ENCODE measurements at places on chromosomes 3 and 15.
A peak's percentile ranks its signal among the peaks of the same experiment; 100 is the strongest.

DNA sequence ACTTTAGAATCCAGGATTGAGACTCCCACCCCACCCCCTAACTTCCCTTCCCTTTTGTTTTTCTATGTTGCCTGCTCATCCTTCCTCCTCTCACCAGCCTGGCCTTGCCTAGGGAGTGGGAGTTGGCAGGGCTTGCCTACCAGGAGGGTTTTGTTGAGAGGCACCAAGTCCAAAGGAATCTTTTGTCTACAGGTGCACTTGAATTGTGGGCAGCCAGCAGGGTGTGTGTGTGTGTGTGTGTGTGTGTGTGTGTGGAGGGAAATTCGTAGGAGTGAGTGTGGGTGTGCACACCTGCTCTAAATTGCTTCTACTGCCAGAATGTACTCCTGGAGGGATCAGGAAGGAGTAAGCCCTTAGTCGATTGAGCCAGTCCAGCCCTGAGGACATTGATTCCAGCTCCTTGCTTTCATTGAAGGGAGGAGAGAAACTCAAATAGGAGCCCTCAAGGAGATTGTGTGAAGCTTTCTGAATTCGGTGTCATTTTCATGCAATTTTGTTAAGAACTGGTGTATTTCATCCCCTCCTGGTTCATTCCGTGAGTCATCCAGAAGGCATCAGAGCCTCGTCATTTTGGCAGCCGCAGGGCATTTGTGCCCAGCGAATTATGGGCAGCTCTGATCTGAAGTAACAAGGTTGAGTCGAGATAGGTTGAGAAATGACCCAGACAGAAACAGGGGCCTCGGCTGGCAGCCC, 112.1 kb downstream of the SLCO3A1 start:
- no peak for DNase-seq

- no peak for DNase-seq
Observed at GRCh38 chr3:63477494-63478129, 174.9 kb upstream of the SNTN start.

DNA sequence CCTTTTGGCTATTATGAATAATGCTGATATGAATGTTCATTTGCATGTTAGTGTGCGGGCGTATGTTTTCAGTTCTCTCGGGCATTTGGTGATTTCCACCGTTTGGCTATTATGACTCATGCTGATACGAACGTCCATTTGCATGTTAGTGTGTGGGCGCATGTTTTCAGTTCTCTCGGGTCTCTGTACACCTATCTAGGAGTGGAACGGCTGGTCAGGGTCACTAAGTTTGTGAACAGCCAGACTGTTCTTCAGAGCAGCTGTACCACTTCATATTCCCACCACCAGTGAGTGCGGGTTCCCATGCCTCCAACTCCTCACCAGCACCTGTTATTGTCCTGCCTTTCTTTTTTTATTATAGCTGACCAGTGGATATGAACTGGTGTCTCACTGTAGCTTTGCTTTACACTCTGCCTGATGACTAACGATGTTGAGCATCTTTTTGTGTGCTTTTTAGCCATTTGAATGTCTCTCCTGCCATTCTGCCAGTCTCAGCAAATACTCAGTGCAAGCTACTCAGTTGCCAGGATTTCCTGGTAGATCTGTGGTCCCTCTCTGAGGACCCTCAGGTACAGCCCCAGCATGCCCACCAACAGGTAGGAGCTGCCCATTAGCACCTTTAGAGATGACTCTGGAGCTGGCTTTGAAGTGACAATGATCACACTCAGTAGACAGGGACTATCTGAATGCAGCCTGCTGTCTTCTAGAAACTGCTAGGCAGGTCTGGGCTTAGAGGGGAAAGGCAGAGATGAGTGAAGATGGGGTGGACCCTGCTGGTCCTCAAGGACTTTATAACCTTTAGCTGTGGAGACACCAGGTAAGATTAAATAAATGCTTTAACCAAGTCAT, 141.1 kb downstream of the XXYLT1 start:
- peak; percentile 44 for DNase-seq

DNA sequence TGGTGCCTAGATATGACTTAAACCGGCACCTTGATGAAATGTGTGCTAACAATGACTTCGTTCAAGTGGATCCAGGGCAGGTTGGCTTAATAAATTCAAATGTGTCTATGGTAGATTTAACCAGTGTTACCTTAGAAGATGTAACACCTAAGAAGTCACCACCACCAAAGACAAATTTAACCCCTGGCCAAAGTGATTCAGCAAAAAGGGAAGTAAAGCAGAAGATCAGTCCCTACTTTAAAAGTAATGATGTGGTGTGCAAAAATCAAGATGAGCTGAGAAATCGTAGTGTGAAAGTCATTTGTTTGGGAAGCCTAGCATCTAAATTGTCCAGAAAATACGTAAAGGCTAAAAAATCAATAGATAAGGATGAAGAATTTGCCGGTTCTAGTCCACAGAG, 1.1 kb downstream of the FAN1 start:
- no peak for DNase-seq

DNA sequence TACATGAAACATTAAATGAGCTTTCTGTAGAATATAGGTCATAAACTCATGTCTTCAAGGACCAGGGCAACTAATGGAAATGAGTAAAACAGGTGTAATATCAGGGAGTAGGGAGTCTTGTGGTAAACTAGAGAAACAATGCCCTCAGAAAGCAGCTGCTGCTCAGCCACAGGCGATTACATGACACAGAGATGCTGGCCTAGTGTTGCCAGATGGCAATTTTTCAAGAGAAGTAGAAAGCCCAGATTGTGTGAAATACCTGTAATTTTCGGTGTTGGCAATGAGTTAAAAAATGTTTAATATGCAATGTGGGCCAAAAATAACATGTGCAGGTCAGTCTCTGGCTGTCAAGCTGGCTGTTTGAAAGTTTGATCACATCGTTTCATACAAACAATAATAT, 23.4 kb downstream of the NCEH1 start:
- no peak for DNase-seq

- no peak for DNase-seq
Observed at GRCh38 chr3:64220161-64220914, 4.9 kb downstream of the PRICKLE2 start.

- no peak for DNase-seq
Observed at GRCh38 chr3:131658115-131658514, 155.3 kb upstream of the MRPL3 start.

DNA sequence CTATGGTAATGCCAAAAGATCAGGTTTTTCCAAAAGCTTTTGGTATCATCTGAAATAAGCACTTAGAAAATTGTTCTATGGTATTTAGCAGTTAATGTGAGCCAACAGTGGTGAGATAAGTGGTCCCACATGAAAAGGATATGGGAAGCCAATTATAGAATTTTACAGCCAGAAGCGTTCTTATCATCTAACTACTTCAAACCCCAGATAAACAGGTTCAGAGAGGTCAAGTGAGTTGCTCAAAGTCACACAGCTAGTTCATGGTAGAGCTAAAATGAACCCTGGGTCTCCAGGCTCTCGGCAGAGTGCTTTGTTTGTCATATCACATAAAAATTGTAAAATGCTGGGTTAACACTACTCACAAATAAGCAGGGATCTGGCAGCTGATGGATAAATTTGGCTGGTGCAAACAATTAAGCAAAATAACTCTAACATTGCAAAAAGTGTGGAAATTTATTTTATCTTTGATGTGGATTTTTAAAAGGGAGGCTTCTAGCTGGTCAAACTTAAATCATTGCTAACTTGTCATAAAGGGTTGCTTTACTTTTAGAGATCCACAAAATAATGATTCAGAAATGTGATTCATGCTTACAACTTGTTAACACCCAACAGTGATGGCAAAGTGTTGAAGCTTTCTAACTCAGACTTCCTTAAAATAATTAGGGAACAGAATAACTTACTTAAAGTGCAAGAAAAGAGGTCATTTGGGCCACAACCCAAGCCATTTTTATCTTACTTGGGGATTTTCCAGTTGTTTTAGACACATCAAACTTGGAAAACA, 202.8 kb upstream of the TBC1D5 start:
- DNase-seq = no peak

GRCh38 chr15:50531766-50532165, 14.7 kb downstream of the USP50 start:
- no peak for DNase-seq

DNA sequence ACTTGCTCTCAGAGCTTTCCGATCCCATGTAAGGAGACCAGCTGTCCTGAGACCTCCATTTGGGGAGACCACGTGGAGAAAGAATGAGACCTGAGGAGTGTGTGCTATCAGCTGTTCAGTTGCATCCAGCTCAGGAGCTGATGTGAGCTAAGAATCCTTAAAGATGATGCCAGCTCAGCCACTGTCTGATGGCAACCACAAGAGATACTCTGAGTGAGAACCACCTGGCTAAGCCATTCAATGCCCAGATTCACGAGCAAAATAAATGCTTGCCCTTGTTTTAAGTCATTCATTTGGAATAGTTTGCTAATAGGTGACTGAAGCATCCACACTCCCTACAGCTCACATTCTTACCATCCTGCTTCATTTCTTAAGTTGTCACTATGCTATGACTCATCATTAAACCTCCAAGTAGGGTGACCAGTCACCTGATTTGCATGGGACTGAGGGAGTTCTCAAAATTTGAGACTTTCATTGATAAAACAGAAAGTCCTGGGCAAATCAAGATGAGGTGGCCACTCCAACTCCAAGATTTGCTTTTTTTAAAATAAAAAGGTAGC, 56.4 kb downstream of the SPTSSB start:
- DNase-seq = no peak

DNA sequence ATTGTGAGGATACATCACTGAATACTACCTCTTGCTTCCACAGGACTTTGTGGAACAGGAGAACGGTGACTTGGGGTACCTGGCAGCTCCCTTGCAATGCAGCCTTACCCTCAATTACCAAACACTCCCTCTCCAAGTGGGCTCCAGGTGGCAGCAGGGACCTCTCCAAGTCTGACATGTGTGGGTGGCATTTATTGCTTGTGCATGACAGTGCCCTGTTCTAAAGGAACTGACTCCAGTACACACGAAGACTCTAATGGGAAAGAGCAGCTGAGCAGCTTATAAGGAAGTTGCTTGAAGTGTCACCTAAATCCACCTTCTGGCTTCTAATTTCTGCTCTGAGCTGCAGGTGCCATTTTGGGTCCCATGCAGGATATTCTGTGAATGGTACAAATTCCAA, 174.1 kb upstream of the SLCO3A1 start:
- DNase-seq = no peak

GRCh38 chr3:21718943-21719591, 31.9 kb downstream of the ZNF385D start:
- no peak for DNase-seq

DNA sequence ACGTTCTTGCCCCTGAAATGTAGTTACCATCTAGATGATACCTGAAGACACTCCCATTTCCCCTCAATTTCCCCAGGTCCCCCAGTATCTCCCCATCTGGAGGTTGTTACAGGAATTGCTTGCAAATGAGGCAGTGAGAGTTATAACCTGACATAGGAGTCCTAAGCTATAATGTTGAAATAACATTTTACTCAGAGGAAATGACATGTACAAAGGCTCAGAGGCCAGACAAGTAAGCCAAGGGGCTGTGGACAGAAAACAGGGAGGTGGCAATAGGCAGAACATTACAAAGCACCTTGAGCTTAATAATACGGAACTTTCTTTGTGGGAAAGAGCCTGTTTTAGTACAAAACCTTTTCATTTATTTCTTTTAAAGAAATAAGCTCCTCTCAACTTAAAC, 171.9 kb downstream of the FRMD5 start:
- DNase-seq = no peak

- no peak for DNase-seq
Observed at GRCh38 chr3:30688776-30689641, 82.6 kb downstream of the TGFBR2 start.
